ENCODE measurements at places on chromosomes 4 and X.

DNA sequence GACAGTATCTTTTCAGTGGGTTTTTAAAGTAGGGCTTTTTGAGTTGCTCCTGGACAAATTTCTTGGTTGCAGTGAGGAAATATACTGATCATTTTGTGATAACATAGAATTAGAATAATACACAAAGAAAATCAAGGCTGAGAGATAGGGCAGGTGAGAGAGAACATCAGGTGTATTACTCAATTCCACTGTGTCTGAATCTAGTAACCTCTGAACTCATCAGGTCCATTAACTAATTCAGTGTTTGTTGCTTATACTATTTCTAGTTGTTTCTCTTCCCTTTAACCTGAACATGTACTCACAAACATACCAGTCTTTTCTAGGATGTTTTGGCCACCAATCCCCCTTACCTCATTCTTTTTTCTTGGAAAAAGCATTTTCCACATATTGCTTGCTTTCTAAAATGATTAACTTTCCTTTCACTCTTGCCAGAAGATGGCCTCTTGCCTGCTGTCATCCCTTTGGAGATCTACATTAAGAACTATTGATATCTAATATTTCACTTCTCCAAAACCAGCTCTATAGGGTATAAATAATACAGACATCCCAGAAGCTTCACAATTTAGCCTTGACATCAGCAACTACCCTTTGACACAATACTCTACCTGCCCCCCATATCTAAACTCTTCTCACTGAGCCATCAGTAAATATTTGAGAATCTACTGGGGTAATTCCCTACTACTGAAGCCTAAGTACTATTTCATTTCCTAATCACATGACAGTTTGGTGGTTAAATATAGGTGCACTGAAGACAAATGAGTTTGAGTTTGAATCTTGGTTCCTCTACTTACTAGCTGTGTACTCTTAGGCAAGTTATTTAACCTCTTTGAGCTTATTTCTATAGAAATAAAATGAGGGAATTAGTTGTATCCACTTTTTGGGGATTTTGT lies 470.8 kb upstream of the IGFBP7 start:
- no peak for DNase-seq

DNA sequence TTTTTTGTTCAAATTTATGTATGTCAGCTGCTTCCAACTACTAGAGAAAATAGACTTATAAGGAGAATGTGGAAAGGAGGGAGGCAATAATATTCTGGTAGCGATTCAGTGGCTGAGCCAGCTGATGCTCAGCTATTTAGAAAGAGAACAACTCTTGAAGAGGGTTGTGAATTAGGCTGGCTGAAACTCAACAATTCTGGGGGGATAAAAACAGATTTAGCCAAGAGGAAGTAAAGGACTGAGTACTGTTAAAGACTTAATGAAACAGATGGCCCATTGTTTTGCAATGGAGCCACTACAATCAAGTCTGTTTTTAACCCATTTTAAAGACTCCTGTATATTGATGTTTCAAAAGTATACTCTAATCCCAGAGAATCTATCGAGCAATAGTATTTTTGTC lies 1058.9 kb downstream of the C4orf33 start:
- DNase-seq: no peak

DNA sequence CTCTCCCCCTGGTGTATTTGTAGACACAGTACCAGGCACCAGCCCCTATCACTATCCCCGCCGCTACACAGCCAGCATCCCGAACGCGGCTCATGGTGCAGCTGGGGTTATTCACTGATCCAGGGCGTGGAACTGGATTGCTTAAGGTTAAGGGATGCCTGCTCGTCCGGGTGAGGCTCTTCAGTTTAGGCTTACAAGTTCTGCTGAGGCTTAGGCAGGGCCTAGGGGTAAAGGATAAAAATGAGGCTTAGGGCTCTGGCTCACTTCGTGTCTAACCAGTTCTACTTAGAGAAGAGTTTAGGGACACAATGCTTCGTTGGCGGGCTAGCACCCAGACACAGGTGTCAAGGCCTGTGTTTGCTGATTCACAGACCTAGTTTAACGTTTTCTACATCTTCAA lies 2.2 kb downstream of the ARMCX2 start:
- DNase-seq: no peak

- no peak for DNase-seq
Measured at GRCh38 chrX:1673337-1673736, 58.5 kb downstream of the ASMT start.

- DNase-seq: no peak
Measured at GRCh38 chrX:123882391-123882790, 22.5 kb downstream of the XIAP start.

- no peak for DNase-seq
Measured at GRCh38 chr4:10701161-10701560, 16.6 kb upstream of the CLNK start.

- no peak for DNase-seq
Measured at GRCh38 chr4:177401658-177402273, 40.5 kb downstream of the AGA start.

DNA sequence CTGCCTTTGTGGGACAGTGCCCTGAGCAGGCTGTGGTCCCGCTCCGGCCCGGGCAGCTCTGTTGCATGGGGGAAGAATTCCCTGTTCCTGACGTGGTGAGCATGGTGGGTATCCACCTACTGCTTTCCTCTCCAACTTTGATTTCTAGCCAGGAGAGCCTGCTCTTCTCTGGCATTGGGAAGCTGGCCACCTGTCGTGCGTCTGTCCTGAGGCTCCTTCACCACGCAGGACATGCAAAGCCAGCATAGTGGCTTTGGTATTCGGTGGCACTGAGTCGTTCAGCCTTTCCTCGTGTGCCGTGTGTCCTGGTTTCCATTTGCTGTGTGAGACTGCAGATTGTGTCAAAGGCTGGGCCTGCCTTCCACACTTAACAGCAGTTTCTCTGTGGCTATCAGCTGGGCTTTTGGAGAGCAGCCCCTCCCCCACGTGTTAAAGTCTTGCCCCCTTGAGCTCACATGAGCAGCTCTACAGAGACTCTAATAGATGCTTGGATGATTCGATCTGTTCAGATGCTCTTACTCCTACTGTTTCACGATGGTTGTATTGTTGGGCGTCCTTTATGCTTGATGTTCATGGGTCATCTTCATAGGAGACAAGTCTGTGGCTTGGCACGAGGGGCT lies 46.3 kb upstream of the CLCN4 start:
- no peak for DNase-seq

- no peak for DNase-seq
Measured at GRCh38 chr4:14132301-14132700, 504.8 kb upstream of the BOD1L1 start.

- no peak for DNase-seq
Measured at GRCh38 chrX:30538271-30538670, 39.3 kb downstream of the TASL start.

DNA sequence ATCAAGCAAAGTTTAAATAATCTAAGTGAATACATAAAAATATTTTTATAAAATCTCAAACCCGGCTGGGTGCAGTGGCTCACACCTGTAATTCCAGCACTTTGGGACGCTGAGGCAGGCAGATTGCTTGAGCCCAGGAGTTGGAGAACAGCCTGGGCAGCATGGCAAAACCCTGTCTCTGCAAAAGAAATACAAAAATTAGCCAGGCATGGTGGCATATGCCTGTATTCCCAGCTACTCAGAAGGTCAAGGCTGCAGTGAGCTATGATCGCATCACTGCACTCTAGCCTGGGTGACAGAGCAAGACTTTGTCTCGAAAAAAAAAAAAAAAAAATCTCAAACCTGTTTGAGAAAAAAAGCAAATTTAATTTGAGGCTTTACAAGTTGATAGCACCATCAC lies 96.9 kb upstream of the GPR34 start:
- no peak for DNase-seq

DNA sequence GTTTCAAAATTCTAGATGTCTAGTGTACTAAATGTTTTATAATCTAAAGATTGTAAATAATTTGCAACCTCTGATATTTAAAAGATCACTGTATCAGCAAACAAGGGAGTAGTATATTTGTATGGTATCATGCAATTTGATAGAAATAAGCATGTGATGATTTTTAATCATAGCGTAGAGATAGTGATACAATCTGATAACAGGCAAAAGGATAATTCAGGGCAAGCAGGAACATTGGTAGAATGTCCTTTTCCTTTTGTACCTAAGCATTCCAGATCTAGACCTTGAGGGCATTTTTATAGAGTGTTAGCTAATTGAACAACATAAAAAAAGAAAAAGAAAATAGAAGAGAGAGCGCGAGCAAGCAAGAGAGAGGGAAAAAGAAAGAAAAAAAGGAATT lies 1.4 kb downstream of the ANK2 start:
- no peak for DNase-seq

GRCh38 chrX:133307094-133307493 lies 88.9 kb upstream of the TFDP3 start:
- DNase-seq: no peak

GRCh38 chr4:165302658-165303057 lies 24.8 kb upstream of the MSMO1 start:
- DNase-seq: no peak

GRCh38 chr4:19130866-19131265 lies 1109.3 kb upstream of the LCORL start:
- no peak for DNase-seq

- DNase-seq: no peak
Measured at GRCh38 chr4:155687380-155687982, 20.8 kb downstream of the GUCY1A1 start.

GRCh38 chrX:72624194-72624593 lies 51.6 kb upstream of the HDAC8 start:
- no peak for DNase-seq

- DNase-seq: no peak
Measured at GRCh38 chrX:13533726-13534125, 35.7 kb upstream of the EGFL6 start.

GRCh38 chrX:93673869-93674271 lies at the start of gene FAM133A:
FAM133A (plus strand) TSS chrX:93674206; CDS start chrX:93709420, 35,214 bp downstream.
- no peak for DNase-seq

DNA sequence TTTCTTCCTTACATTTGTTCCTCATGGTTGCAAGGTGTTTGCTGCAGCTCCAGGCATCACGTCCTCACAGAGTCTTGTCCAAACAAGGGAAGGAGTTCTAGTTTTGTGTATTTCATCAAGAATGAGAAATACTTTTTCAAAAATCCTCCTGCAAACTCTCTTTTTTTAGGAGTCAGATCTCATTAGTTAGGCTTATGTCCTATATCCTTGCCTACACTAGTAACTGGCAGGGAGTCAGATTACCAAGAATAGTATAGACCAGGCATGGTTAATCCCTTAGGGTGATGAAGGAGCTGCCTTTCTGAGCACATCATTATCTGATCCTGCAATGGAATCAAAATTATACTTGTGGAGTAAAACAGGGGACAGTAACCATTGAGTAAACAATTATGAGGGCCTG lies 160.4 kb downstream of the SHROOM3 start:
- no peak for DNase-seq

- no peak for DNase-seq
Measured at GRCh38 chr4:87882321-87882720, 49.6 kb downstream of the MEPE start.

GRCh38 chr4:4320528-4320927 lies 30.5 kb downstream of the ZBTB49 start:
- DNase-seq: no peak

GRCh38 chr4:70948665-70949260 lies 44.7 kb upstream of the DCK start:
- no peak for DNase-seq

DNA sequence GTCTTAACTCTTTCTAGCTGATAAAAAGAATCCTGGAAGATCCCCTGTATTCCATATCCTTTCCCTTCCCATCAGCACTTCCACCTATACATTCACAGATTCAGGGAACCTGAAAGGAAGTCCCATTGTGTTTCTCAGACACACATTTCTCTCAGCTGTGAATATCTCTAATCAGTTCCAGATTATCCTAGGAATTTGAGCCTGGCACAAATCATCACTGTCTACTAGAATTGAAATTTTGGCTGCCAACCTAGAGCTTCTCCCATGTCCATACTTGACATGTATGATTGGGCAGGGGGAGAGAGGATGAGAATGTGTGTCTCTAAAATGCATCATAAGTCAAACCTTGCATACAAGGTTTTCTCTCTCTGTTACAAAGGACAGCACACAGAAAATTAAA lies 53.1 kb downstream of the NDST3 start:
- no peak for DNase-seq

- DNase-seq: no peak
Measured at GRCh38 chrX:107729558-107730297, 45.9 kb downstream of the TSC22D3 start.

DNA sequence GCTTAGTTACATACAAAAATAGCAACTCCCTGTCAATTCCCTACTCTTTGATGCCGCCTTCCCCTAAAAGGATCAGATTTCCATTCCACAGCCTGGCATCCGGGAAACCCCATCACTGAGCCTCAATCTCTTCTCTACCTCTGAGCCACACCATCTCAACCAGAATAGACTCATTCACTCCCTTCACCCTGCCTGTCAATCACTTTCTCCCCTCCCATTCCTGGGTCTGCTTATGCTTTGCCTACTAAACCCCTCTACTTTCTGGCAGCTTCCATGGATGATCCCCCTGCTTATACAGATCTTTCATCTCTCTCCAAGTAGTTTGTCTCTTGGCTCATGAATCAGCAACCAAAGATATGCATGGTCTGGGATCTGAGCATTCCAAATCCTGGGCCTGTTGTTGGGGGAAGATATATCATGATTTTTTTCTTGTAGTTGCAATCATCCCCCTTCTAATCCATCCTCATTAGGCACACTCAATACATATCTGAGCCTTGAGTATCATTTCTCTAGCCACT lies 2.6 kb downstream of the AMER1 start:
- DNase-seq: no peak

DNA sequence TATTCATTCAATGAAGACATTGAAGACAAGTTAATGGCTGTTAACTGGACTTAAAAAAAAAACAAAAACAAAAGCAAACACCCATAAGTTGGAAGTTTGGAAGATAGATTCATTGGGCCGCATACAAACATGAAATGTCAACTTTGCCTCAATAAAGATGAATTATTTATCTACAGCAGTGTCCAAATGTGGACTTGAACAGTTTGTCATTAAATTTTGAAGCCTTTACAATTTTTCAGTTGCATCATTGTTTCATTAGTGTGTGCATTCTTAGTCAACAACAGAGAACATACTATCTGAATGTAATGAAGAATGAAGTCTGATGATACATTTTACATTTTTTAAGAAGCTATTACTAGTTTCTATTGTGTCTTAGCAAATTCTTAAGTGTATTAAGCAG lies 152.1 kb downstream of the SLIT2 start:
- DNase-seq: no peak

DNA sequence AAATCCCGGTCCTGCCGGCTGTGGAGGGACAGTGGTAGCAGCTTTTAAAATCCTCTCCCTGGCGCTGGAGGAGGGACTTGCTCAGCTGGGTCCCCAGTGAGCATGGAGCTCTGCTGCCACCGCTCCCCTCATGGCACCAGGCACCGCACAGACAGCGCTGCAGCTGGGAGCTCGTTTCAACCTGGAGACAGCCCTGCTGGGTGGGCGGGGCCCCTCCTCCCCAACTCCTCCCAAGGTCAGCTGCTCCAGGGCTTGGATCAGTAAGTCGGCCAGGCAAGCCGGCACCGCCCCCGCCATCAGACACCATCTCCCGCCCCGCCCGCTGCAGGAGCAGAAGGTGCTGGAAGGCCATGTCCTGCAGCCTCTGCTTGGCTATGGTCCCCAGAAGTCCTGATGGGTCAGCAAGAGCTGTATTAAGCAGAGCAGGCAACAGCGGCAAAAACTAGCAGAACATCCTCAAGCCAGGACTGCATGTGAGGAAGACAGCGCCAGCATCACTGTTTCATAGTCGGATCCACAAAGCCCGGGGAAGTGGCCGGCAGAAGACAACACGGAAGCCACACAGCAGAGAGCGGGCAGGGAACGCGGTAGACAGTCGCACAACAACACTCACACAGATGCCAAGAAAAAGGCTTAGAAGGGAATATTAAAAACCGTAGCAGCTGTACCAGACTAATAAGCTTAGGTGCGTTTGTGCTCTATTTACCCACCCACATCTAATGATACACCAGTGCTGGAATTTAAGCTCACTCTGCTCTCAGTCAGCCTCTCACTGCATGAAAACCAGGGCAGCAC lies 16.2 kb downstream of the ZFYVE28 start:
- no peak for DNase-seq
